Central memory CD4-positive, alpha-beta T cell (primary cell): ENCODE measurements at places on chromosomes 4 and X.

DNA sequence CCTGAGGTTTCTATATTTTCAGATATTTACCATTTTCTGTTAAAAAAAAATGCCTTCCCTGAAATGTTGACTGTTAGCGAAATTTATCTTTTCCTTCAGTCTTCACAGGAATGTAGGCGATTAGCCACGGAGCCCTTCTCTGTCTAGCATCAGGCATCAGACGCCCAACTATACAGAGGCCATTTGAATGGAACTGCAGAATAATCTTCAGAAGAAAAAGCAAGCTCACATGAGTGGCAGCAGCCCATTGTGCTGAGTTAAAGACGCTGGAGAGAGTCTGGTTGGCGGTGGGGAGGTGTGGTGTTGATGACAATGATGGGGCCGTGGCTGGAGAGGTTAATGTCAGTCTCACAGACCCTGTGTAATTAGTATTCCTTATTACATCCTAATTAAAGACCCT is 196.8 kb upstream of the LEF1 start:
- no peak for DNase-seq

DNA sequence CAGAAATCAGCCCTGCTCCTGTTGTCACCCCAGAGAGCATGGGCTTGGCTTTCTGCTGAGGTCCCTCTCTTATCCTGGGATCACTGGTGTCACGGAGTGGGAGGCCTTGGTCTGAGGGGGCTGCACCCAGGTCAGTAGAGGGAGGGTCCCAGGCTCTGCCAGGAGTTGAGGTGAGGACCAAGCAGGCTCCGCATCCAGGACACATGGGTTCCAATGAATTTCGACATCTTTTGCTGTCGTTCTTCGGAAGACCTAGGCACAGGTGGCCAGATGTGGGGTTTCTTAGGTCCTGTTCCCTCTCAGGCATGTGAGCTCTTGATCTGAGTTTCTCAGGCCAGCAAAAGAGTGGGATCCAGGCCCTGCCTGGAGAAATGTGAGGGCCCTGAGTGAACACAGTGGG is 10.0 kb downstream of the MAGEA4 start:
- DNase-seq = no peak

DNA sequence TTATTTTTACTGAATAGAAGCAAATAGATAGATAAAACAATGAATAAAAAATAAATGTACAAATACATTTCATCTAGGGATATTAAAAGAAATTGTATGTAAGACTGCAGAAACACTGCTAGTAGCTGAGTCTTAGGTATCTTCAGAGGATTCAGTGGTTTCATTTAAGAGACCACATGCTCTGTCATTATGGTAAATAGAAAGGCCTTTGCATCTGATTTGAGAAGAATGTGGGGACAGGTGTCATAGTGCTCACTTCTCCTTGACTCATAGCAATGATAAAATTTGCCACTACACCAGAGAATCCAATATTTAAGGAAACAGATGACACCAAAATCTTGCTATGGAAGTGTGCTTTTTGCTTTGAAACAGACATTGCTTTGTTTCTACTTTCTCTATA is 59.8 kb upstream of the PPP1R2C start:
- no peak for DNase-seq

DNA sequence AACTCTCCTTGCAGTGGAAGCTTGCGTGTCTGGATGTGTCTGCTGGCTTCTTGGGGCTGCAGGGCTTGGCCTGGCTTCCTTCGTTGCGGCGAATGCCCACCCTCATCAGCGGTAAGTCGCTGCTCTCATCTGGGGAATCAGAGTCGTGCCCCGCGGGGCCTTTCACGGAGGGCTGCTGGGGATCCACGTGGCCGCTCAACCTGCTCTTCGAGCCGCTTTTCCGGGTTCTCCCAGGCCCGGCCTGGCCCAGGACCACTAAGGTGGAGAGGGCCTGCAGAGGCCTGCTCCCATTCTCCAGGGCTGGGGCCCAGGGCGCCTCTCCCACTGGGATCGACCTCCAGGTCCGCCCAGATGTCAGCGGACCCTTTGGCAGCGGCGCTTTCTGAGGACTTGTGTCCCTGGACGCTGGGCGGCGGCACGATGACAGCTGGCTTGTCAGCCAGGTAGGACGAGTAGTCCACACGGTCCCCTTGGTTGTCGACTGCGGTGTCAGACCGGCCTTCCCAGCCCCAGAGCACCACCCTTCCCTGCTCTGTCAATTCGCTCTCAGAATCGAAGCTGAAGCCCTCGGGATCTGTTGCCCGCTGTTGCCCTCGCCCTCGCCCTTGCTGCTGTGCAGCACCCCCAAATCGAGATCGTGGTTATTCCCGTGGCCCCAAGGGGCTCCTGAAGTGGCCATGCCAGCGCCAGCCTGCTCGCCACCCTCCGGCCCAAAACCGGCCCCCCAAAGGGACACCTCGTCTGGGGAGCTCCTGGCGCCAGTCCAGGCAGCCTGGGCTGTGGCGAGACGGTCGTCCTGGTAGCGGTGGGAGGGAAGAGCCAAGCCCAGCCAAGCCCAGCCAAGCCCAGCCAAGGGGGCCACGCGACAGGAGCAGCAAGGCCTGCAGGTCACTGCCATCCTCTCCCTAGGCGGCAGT is 37.8 kb upstream of the NHSL2 start:
- no peak for DNase-seq

DNA sequence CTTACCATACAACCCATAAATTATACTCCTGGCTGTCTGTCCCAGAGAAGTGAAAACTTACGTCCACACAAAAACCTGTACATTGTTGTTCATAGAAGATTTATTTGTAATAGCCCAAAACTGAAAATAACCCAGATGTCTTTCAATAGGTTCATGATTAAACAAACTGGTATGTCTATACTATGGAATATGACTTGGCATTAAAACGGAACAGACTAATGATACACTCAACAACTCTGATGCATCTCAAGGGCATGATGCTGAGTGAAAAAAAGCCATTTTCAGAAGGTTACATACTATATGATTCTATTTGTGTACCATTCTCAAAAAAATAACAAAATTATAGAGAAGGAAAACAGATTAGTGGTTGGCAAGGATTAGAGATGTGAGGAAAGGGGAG is 11.6 kb upstream of the MND1 start:
- DNase-seq = no peak

GRCh38 chr4:183008492-183008891 is 90.6 kb upstream of the WWC2 start:
- DNase-seq = no peak

- no peak for DNase-seq
These were observed 14.5 kb downstream of the SLC2A9 start for GRCh38 chr4:10006601-10007435.

DNA sequence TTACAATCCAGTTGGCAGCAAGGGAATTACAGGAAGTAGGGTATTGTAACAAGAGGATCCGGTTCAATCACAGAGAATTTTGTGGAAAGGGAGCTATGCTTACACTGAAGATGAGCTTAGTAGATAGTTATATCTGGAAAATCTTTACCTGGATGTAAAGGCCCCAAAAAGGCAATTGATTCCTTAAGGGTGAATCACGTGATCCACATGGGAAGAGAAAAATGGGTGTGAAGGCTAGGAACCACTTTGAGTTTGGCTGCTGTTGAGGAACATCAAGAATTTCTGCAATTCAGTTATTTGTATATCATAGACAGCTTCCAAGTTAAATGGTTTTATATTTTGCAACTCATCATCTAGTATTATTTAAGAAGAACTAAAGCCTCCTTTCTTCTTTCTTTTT is 194.0 kb upstream of the ARHGAP24 start:
- no peak for DNase-seq

- DNase-seq = no peak
These were observed 41.6 kb upstream of the UGT2B7 start for GRCh38 chr4:69054578-69055200.

GRCh38 chrX:68929332-68930150 is 100.7 kb downstream of the EFNB1 start:
- no peak for DNase-seq

GRCh38 chr4:26475716-26476115 is 14.6 kb downstream of the CCKAR start:
- DNase-seq = no peak

DNA sequence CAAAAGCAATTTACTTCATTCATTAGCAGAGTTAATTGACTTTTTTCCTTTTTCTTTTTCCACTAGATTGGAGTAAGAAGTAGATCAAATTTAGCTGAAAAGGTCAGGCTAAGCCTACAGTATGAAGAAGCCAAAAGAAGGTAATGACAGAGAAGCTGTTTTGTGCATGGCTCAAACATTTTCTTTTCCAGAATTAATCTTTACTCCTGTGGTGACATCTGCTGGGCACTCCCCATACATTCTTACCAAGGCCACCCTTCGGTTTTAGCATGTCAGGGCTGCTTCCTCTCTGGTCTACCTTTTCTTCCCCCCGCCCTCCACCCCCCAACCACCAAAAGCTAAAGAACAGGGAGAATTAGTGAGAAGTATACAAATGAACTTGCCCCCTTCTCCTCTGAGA is 70.2 kb downstream of the CLDN22 start:
- peak; percentile 8 for DNase-seq

DNA sequence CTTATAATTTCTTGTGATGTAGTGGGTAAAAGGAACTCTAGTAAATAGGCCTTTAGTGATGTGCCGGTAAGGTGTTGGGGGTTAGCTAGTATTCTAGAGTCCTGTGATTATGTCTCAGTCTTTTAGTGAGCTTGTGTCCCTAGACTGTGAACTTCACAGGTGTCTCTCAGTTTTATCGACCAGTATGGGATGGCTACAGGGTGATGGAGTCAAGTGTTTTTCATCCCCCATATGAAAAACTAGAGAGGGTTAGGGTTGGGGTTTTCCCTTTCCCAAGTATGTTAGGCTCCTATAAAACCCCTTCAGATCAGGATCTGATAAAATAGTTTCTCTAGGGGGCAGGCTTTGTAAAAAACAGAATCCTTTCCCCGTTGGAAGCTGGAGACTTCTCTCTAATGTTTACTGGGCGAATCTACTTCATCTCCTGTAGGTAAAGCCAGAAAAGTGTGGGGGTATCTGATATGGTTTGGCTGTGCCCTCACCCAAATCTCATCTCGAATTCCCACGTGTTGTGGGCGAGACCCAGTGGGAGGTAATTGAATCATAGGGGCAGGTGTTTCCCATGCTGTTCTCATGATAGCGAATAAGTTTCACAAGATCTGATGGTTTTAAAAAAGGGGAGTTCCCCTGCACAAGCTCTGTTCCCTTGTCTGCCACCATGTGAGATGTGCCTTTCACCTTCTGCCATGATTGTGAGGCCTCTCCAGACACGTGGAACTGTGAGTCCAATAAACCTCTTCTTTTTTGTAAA is 120.8 kb downstream of the DTHD1 start:
- DNase-seq = no peak

- no peak for DNase-seq
These were observed 23.9 kb upstream of the CENPU start for GRCh38 chr4:184757810-184758209.

DNA sequence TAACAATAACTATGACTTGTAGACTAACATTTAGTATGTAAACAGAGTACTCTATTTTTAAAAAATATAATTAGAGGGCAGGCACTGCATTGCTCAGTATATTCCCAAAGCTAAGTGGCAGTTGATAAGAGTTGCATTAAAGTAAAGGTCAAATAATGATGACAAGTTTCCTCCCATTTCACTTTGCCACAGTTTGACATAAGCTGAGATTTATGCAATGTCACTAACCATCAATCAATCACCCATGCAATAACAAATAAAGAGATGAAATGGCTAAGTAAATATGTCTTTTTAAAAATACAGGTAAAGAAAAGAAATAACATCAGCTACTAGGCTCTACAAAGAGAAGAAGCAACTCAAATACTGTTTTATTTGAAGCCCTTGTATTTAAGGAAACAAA is 673.4 kb downstream of the PCDH18 start:
- DNase-seq = no peak

DNA sequence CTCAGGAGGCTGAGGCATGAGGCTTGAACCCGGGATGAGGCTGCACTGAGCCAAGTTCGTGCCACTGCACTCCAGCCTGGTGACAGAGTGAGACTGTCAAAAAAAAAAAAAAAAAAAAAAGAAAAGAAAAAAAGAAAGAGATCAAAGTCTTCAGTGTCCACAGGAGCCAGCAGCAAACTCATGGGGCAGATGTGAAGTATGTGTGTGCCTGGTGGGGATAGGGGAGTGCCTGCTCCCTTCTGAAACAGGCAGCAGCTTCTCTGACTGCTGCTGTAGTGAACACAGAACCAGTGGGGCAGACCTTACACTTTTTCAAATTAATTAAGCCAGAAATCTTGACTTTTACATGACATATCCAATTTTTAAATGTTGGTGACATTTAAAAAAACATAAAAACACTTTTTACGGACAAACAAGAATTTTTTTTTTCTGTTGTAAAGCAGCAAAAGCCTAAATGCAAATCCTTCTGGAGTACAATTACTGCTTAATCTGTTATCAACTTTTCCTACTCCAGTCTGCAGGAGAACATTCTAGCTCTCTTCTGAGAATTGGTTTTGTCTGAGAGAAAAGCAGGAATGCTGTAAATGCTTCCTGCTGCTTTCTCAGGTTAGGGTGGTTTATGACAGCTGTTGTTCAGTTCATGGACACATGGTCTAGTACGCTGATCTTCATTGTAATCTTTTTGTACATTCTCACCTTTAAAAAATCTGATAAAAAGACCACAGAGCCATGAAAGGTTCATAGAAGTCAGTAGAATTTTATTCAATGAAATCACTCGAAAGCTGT is 311.1 kb downstream of the CAMK2D start:
- DNase-seq = no peak

- DNase-seq = no peak
These were observed 3.4 kb downstream of the GRID2 start for GRCh38 chr4:92307181-92307580.

DNA sequence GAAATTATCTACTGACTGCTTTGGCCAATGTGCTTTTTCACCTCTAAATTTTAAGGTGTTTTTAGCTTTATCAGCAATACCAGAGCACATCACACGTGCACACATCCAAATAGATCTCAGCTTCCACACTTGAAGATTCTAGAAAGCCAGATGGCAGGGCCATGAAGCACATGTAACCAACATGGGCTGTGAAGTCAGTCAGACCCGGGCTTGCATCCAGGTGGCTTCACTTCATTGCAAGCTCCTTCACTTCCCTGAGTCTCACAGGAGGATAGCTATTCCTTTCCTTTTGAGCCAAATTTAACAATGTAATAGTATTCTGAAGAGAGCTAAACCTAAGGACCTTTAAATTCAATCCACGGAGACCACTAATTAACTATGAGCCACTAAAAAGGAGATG is 86.5 kb downstream of the SH3RF1 start:
- no peak for DNase-seq

- DNase-seq = no peak
These were observed 177.4 kb upstream of the PPP1R2C start for GRCh38 chrX:42955349-42955748.

- DNase-seq = no peak
These were observed 49.1 kb upstream of the MSANTD1 start for GRCh38 chr4:3199653-3200422.

GRCh38 chr4:4428966-4429875 is 42.3 kb downstream of the NSG1 start:
- no peak for DNase-seq

GRCh38 chr4:16140879-16141249 is 57.0 kb upstream of the PROM1 start:
- DNase-seq = no peak

GRCh38 chr4:81632581-81633299 is 161.0 kb upstream of the RASGEF1B start:
- DNase-seq = no peak
